Stimulated activated CD8-positive, alpha-beta memory T cell treated with anti-CD3 and anti-CD28 coated beads, Interleukin-4, amount 100 ng/mL, for 48 hours (primary cell): ENCODE measurements at places on chromosomes 13 and 19.
A peak's percentile ranks its signal among the peaks of the same experiment; 100 is the strongest.

DNA sequence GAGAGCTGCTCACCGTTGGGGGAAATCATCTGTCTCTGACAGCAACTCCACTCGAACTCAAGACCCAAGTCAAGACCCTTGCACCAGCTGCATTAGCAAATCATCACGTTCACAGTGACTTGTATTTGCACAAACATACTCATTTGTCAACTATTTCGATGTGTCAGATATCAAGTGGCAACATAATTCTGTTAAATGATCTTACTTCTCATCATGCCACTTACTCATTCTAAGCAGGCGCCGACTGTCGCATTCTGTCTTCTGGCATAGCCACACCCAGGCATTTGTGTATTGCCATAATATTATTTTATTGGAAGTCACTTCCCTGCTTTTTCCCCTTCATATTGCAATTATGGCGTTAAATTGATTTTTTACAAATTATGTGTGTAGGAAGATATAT is 23.0 kb upstream of the ATP1A3 start:
- no peak for DNase-seq

DNA sequence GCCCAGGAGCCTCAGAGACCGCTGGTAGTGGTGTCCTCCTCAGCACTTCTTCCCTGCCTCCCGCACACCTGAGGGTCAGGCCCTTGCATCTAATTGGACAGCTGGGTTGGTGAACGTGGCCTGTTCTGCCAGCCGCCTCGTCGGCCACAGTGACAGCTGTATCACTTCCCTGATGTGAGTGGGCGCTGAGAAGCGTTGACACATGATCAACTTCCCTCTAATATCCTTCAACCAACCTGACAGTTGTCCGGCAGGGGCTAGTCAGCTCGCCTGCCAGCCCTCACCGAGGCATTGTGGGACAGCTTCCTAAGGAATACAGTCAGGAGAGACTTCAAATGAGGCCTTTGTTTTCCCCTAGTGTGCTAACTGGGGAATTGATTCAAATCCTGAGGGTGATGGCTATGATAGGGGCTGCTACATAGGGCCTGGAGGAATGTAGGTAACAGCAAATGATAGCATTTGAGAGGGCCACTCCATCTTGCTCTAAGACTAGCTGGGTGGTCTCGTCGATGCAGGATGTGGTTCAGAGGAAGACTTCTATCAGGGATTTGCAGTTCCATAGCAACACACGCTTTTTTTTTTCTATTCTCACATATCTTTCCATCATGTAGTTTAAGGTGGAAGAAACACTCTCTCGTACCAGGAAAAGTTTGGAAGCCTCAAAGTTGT is 230.8 kb downstream of the TSHZ3 start:
- no peak for DNase-seq

- DNase-seq, result no peak
Measured at GRCh38 chr13:93413972-93414717, 187.5 kb downstream of the GPC6 start.

GRCh38 chr13:24097064-24097463 is 63.5 kb upstream of the SPATA13 start:
- DNase-seq, result peak; percentile 68

DNA sequence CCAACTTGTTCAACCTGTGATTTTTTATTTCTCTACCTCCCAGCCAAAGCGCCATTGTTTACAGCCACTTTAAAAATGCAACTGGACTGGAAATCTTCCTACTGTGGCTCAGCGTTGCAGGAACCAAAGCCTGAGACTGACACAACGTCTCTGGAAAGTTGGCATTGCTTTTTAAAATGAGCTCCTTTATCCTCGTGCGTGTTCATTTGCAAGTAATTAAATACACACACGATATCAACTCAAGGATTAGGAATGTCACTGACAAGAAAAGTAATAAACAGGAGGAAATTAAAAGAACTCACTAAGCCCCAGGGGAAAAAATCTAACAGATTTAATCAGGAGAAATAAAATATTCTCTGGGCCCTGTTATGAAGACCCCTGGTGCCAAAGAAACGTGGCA is 184.6 kb upstream of the IRS2 start:
- no peak for DNase-seq
